ENCODE measurements at places on chromosomes 5 and 9.
A peak's percentile ranks its signal among the peaks of the same experiment; 100 is the strongest.

DNA sequence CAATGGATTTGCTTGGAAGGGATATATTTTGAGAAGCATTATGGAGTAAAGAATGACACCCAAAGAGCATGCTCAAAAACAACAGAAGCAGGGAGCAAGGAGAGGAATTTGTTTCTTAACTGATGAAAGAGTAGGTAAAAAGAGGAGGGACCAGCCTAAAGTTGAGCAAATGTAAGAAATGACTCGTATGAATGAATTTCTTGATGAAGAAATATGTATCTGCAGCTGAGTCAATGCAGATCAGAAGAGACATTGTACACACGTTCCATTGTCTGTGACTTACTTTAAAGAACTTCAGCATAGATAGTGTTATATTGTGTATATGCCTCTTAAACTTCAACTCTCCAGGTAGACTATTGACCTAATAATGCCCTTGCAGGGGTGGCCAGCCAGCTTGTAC lies 112.7 kb upstream of the NREP start:
- no peak for DNase-seq

- no peak for DNase-seq
Observed at GRCh38 chr9:116064970-116065369, 88.6 kb upstream of the PAPPA start.

GRCh38 chr5:157369507-157369906 lies 90.5 kb upstream of the NIPAL4 start:
- DNase-seq, result no peak

DNA sequence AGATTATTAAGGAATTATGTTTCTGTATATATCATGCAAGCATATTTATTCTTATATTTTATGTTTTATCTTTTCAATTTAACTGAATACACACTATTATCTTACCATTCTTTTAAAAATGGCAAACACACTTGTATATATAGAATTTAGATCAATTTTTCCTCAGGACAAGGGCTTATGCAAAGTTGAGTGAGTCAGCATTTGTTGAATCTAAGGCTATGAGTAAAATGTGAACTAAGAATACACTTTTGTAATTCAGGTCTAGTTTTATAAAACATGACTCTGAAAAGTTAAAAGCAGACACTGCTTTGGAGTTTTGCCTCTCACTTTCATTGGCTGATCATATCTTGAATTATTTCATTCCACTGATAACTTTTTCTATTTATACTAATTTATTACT lies 127.8 kb downstream of the FOCAD start:
- peak; percentile 5 for DNase-seq

GRCh38 chr5:173742432-173742816 lies 126.0 kb upstream of the BOD1 start:
- DNase-seq, result no peak

DNA sequence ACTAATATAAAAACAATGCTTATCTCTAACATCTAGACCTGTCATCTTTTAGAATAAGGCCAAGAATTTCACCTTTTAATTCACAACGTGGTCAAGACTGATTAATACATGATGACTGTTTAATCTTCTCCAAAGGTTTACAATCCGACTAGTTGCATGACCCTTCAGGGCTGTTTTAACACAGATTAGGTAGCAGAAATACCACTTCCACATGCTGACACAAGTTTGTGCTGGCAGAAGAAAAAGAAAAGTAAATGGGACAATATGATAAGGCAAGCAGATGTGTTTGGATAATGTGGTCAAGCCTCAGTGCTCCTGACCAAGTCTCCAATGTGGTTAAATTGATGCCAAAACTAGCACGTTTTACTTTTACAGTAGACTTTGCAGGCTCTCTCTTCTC lies 31.1 kb downstream of the SEMA6A start:
- no peak for DNase-seq

DNA sequence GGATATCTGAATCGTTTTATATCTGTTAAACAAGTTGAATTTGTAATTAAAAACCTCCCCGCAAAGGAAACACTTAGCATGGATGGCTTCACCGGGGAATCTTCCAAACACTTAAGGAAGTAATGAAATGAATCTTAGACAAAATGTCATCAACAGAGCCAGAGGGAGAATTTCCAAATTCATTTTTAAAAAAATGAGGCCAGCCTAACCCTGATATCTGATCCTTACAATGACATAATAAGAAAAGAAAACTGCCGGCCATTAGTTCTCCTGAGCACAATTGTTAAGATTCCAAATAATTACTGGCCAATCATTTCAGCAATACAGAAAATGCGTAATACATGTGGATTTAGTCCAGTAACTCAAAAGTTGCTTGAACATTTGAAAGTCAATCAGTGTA lies 6.1 kb upstream of the KIF12 start:
- DNase-seq, result no peak

GRCh38 chr9:92550765-92551164 lies 15.0 kb upstream of the ECM2 start:
- DNase-seq, result no peak

GRCh38 chr9:84296146-84296843 lies 44.3 kb downstream of the SLC28A3 start:
- DNase-seq, result no peak

DNA sequence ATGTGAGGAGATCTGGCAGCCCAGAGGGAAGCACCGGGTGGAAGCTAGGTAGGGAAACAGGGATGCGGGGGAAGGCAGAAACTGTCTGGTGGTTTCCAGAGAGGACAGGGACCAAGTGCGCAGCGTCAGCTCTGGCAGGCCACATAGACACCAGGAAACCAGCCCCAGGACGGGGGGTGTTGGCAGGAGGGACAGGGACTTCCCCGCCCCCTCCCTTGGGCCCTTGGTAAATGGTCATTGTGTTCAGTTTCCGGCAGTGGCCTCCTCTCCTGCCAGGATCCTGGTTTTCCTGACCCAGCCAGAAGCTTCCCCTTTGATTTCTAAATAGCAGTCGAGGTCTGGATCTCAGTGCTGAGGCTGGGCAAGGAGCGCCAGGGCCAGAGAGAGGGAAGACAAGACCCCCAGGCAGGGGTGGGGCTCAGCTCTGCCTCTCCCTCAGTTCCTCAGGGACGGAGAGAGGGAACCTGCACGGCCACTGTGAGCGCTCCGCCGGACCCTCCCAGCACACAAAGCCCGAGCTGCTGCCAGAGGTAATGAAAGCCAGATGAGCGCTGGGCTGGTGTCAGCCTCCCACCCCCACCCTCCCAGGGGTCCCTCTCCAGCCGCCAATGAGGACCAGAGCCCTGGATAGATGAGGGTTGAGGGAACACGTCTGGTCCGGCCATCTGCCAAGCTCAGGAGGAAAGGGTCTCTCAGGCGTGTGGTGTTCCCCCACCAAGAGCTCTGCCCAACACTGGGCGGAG lies 1.8 kb downstream of the RALGDS start:
- no peak for DNase-seq

DNA sequence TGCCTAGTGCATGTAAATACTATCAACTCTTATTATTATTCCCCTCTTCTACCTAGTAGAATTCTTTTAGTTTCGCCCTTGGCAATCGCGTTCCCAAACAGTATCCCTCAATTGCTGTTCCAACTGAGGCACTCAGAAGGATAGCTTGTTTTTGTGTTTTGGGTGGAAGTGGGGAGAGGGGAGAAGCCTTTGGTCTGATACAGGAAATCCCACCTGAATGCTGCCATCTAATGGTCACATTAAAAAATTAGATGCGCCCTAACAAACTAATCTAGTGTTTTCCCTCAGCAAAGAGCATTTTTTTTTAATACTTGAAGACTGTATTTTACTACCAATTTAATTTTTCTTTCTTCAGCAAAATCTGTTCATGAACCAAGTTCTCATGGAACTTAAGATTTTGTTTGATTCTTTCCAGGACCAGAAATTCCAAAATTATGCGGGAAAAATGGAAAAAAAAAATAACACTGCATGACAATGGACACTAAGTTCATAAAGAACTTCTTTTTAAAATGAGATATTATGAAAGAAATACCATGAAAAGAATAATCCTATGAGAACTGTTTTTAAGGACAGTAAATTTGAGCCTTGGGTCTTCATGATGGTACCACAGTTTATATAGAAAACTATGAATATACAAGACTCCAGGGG lies 22.2 kb upstream of the GLDC start:
- peak; percentile 53 for DNase-seq

GRCh38 chr9:75116306-75116705 lies 28.0 kb downstream of the OSTF1 start:
- DNase-seq, result no peak

DNA sequence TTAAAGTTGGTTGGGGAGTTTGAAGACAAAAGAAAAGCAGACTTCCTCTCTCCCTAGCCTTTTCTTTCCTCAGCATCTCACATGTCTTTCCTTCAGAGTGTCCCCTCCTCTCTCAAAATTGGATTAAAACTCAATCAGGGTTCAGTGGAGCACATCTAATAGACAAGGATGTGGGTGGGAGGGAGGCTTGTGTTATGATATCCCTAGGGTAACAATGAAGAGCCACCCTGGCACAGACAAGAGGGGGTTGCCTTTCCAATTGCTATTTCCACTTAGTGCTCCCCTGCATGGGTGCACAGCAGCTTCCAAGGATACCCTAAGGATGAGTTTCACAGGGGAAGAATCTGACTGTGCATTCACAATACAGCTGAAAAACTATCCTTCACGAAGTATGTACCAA lies 585.2 kb upstream of the C9orf72 start:
- no peak for DNase-seq

DNA sequence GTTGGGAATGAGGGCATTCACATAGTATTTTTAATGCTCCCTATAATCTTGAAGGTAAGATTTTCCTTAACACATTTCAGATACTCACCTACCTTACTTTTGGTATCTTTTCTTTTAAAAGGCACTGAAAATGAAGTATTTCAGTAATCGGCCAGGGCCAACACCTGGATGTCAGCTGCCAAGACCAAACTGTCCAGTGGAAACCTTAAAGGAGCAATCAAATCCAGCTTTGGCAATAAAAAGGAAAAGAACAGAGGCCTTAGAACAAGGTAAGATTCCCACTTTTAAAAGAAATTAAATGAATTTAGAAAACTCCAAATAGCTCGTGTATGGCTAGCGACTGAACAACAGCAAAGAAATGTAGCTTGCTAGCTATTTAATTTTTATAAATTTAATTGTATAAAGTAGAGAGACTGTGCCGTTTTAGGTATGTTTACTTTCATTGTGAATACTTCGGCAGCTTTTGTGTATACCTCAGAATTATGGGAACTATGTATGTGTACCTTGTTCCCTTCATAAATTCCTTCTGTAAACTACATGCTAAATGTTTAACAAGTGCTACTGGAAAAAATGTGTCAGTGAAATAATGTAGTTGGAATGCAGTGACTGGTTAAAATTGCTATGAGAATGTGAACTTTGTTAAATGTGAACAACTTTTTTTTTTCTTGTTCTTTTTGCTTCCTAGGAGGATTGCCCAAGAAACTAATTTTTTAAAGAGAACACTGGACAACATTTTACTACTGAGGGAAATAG lies 41.9 kb downstream of the CDK7 start:
- peak; percentile 39 for DNase-seq

DNA sequence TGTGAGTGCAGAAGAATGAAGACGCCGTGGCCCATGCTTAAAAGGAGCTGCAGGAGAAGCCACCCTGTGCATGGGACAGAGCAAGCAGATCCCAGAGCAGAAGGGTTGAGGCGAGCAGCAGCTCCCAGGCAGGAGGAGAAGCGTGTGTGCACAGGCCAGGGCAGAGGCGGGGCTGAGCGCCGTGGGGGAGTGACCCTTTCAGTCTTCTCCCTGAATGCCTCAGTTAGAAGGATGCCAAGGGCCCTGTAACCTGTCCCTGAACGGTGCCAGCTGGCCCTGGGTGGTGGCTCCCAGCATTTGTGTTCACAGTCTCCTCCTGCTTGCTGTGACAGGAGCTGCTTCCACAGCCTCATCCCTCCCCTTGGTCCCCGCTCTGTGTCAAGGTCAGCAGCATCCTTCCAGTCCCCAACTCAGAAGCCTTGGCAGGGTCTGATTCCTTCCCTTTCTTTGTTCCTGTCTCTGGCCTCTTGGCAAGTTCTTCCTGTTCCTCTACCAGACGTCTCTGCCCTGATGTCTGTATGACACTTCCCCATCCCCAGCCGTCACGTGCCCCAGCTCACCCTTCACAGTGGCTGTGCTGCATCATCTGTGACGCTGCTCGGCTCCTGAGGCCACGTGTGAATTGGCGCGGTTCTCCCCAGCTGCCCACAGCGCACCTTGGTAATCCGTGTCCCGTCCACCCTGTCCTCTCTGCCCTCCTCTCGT lies 5.2 kb downstream of the EXOC3 start:
- no peak for DNase-seq

GRCh38 chr9:74948937-74949336 lies 3.8 kb downstream of the C9orf40 start:
- no peak for DNase-seq

DNA sequence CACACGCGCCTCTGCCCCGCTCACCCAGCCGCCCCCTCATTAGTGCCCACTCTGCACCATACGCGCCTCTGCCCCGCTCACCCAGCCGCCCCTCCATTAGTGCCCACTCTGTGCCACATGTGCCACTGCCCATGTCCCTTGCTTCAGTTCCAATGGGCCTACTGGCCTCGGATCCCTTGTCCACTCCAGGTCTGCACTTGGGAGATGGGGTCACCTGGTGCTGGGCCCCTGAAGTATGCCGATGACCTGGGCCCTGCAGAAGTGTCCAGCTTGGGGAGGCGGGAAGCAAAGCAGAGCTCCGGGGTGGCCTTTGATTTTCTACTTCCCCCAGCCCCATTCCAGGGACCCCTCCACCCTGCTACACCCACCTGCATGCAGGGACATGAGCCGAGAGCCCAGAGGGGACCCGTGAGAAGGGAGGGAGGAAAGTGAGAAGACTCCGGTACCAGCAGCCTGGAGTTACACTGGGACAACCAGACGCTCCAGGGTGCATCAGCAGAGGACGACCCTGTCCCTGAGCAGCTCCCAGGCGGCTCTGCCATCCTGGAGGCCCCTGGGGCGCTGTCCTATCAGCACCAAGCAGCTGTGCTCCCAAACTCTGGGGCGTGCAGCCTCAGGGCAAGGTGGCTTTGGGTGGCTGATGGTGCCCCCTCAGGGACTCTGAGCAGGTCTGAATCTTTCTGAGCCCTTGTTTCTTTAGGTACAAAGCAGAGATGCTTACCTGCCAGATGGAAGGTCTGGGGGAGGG lies 140.8 kb downstream of the RXRA start:
- DNase-seq, result no peak

GRCh38 chr5:133319905-133320520 lies 268.2 kb downstream of the HSPA4 start:
- no peak for DNase-seq

DNA sequence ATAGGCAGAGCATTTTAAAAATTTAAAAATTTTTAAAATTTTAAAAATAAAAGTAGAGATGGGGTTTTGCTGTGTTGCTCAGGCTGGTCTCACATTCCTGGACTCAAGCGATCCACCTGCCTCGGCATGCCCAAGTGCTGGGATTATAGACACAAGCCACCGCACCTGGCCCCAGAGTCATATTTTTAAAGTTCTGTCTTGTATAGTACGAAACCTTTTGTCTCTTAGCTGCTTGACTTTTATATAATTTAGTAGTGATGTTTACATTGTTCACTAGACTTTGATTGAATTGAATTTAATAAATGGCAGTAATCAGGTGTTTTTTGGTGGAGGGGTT lies 31.0 kb downstream of the LRRTM2 start:
- DNase-seq, result no peak

- no peak for DNase-seq
Observed at GRCh38 chr9:106920701-106921283, 57.8 kb downstream of the ZNF462 start.
